ENCODE measurements at places on chromosomes 11 and 22. TPM values are rescaled to one million over a fixed set of nuclear protein-coding genes. Genes with fewer than 3 reads are reported as not detected.
A peak's percentile ranks its signal among the peaks of the same experiment; 100 is the strongest.

DNA sequence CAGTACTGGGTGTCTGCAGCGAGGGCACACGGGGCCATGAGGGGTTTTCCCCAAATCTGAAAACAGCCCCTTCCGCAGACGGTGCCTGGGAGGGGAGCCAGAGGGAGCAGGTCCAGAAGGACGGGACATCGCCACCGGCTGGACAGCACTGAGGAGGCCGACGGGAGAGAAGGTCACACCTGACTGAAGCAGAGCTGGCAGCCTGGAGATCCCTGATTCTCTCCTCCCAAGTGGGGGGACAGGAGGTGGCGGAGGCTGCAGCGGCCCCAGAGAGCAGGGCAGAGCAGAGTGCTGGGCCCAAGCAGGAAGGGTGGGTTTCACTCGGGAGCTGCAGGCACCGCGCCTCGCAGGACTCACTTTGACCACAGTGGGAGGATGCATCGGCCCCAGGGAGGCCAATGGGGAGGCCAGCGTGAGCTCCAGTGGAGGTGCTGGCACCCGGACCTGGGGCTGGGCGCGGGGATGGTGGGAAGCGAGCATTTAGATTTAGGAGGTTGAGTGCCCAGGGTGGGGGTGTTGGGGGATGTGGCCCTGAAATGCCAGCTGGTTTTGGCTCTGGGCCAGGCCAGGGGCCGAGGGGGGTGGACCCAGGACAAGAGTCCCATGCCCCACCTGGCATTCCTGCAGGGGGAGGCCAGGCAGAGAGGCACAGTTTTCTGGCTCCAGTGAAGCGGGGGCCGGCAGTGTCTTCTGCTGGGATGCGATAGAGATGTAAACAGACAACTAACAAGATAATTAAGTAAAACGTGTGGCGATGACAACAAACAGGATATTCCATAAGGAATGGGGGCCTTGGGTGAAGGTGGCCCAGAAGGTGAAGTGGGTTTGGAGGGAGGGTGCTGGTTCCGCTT lies 92.3 kb upstream of the FGF3 start:
- no peak overlapping the region for H3K4me3 ChIP-seq
- H3K4me1 ChIP-seq = peaks cover 9% of the 10 kb centered on the region
- no peak overlapping the region for H3K27ac ChIP-seq
- peak; percentile 19 for DNase-seq

- H3K27me3 ChIP-seq = no peaks in the 10 kb centered on the region
- no peak for DNase-seq
- H3K4me1 ChIP-seq = no peaks in the 10 kb centered on the region
- H3K4me3 ChIP-seq = no peak overlapping the region
- H3K36me3 ChIP-seq = peaks cover 54% of the 10 kb centered on the region
Observed at GRCh38 chr22:46661221-46661851, 41.1 kb downstream of the GRAMD4 start.

DNA sequence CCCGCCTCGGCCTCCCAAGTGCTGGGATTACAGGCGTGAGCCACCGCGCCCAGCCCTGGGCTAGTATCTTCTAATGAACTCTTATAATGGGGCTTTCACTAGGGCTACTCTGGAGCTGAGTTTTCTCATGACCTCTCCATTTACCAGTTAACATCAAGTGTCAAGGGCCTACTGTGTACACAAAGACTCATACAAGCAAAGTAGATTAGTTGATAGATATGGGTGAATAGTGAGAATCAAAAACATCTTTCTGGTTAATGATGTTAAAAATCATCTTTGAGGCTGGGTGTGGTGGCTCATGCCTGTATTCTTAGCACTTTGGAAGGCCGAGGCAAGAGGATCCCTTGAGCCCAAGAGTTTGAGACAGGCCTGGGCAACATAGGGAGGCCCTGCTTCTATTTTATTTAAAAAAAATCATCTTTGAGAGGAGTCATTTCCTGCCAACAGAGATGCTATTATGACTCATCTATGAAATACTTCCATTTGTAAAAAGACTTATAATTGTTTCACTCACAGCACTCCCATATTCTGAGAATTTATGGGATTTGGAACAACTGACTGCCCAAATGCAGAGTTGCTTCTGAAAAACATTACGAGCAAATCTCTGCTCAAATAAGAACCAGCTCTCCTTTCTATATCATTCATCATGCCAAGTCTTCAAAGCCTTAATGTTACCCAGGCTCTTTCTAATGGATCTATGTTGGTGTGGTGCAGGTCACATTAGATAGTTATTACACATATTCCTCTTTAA lies 57.0 kb downstream of the GDPD4 start:
- no peaks in the 10 kb centered on the region for H3K36me3 ChIP-seq
- DNase-seq = no peak
- H3K4me1 ChIP-seq = no peaks in the 10 kb centered on the region
- no peak overlapping the region for H3K27ac ChIP-seq

DNA sequence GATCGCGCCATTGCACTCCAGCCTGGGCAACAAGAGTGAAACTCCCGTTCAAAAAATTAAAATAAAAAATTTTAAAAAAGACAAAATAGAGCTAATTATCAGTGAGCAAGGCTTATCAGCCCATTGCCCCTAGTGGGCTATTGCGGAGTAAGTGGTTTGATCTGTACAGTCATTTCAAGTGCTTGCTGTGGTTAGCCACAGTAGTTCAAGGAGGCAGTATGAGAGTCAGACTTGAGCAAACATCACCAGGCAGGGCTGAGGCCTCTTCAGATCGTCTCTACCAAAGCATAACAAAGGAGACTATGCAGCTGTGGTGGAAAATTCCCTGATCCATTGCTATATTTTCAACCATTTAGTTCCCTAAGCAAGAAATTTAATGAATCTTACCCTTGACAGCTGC lies 4.3 kb upstream of the SBF2 start:
- no peaks in the 10 kb centered on the region for H3K36me3 ChIP-seq
- H3K27me3 ChIP-seq = peaks cover 32% of the 10 kb centered on the region
- H3K27ac ChIP-seq = no peak overlapping the region
- H3K4me1 ChIP-seq = peaks cover 63% of the 10 kb centered on the region
- no peak overlapping the region for H3K4me3 ChIP-seq

DNA sequence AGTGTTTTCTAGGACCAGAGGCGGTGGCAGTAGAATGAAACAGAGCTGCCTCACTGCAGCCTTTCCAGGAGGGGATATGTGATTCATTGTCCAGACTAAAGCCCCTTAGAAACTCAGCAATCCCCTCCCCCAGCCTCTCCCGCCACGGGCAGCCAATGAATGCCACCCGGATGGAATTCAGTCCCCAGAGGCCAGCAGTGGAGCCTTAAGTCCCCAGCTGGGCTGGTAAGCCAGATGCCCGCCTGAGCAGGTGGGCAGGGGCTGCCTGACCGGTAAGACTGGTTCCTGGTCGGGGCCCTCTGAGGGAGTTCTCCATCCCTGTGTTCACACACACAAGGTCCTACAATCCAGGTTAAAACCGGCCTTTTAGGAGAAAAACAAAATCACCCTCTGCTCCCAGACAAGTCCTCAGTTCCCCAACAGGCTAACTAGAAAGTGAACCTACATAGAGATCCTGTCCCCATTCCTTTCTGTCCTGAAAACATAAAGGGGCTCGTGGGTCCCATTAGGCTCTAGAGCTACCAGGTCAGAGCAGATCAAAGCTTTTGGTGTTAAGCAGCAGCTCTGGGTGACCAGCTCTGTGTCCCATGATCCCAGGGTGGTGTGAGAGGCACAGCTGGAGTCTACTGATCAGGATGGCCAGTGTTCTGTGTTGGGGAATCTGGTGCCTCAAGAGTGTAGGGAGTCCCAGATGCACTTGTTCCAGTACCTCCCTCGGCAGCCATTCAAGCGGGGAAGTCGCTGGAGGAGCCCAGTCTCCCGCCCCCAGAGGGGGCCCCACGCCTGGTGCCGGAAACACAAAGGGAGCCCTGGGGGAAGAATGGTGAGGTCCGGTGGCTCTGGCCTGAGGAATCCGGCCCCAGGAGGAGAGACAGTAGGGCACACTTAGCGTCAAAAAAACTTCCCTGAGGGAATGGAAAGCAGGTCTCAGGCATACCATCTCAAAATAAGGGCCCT lies 2.6 kb downstream of the PATZ1 start:
- H3K4me3 ChIP-seq = peak overlapping the region; percentile 73
- peaks cover 39% of the 10 kb centered on the region for H3K36me3 ChIP-seq
- peaks cover 65% of the 10 kb centered on the region for H3K4me1 ChIP-seq
- H3K27me3 ChIP-seq = no peaks in the 10 kb centered on the region

DNA sequence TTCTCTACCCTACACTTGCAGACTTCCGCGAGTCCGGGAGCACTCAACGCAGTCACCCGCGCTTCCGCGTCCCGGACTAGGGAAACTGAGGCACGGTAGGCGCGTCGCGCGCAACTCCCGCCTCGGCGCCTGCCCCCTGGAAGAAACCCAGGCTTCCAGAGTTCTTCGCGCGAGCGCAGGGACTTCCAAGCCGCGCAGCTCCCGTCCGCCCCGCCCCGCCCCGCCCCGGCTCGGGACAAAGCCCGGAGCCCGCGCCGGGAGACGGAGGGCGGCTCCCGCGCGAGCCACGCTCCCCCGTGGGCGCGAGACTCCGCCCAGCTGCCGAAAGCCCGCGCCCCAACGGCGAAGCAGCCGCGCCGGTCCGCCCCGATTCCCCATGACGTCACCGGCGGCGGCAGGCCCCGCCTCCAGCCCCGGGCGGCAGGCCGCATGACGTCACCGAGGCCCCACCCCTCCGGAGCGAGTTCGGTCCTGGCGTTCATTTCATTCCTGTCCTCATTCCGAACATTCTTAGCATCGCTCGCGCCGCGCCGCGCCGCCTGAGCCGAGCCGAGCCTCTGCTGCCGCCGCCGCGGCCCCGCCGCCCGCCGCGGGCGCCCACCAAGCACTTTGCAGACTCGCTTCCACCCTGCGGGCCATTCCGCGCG lies at the start of gene TEAD1:
TSS of gene TEAD1 (plus strand) at position 498 of the 647 bp plus-strand sequence.
- H3K4me3 ChIP-seq = peak within 1 kb of the TSS; percentile 56
- H3K27me3 ChIP-seq = no peaks in the 10 kb centered on the region
- peaks cover 8% of the 10 kb centered on the region for H3K4me1 ChIP-seq
- H3K27ac ChIP-seq = peak within 1 kb of the TSS; percentile 96
- DNase-seq = peak; percentile 97
- no peaks in the 10 kb centered on the region for H3K36me3 ChIP-seq

DNA sequence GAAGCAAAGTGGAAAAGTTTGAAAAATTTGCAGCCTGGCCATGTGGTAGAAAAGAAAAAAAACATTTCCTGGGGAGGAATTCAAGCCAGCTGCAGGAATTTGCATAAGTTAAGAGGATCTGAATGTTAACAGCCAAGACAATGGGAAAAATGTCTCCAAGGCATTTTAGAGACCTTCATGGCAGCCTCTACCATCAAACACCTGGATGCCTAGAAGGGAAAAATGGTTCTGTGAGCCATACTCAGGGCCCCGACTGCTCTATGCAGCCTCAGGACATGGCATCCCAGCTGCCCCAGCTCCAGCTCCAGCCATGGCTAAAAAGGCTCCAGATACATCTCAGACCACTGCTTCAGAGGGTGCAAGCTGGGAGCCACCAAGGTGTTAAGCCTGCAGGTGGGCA lies 149.1 kb upstream of the SOX6 start:
- no peaks in the 10 kb centered on the region for H3K4me1 ChIP-seq
- no peaks in the 10 kb centered on the region for H3K36me3 ChIP-seq
- no peaks in the 10 kb centered on the region for H3K27me3 ChIP-seq
- no peak overlapping the region for H3K27ac ChIP-seq
- DNase-seq = no peak
- no peak overlapping the region for H3K4me3 ChIP-seq

DNA sequence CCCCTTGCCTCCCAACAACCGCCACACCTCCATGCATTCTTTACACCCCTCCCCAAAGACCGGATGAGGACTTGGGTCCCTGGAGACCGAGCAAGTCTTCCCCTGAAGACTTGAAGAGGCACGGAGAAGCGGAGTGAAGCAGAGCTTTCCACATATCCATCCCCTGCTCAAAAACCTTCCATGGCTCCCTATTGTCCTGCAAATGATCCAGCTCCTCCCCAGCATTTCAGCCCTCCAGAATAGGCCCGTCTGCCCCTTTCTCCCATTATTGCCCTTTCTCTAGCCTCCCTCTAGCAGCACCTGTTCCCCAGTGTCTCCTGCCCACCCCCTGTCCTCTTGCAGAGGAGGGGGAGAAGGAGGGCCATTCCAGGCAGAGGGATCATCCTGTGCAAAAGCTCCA lies 59.8 kb downstream of the CYTH4 start:
- no peak overlapping the region for H3K4me3 ChIP-seq
- H3K27ac ChIP-seq = no peak overlapping the region
- no peaks in the 10 kb centered on the region for H3K36me3 ChIP-seq
- H3K4me1 ChIP-seq = peaks cover 6% of the 10 kb centered on the region

DNA sequence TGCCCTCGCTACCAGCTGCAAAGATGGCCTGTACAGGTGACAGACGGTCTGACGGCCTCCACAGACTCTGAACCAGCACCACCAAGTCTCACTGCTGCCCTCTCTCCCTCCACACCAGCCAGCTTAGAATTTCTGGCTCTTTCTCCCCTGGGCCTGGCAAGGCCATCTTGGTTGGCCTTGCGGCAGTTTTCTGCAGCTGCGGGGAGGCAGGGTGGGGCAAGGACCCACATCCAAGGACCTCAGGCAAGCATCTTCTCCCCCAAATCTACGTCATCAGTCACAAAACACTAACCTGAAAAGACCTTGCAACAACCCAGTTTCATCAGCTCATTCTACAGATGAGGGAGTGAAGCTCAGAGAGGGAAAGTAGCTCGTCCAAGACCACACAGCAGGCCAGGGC lies 11.7 kb upstream of the POLDIP3 start:
- H3K27ac ChIP-seq = no peak overlapping the region
- H3K36me3 ChIP-seq = peaks cover 94% of the 10 kb centered on the region
- no peak for DNase-seq
- H3K4me1 ChIP-seq = peaks cover 26% of the 10 kb centered on the region
- no peak overlapping the region for H3K4me3 ChIP-seq

GRCh38 chr22:22769434-22770279 lies 118.0 kb upstream of the IGLL5 start:
- H3K4me1 ChIP-seq = no peaks in the 10 kb centered on the region
- no peaks in the 10 kb centered on the region for H3K36me3 ChIP-seq
- H3K4me3 ChIP-seq = no peak overlapping the region
- H3K27me3 ChIP-seq = no peaks in the 10 kb centered on the region

DNA sequence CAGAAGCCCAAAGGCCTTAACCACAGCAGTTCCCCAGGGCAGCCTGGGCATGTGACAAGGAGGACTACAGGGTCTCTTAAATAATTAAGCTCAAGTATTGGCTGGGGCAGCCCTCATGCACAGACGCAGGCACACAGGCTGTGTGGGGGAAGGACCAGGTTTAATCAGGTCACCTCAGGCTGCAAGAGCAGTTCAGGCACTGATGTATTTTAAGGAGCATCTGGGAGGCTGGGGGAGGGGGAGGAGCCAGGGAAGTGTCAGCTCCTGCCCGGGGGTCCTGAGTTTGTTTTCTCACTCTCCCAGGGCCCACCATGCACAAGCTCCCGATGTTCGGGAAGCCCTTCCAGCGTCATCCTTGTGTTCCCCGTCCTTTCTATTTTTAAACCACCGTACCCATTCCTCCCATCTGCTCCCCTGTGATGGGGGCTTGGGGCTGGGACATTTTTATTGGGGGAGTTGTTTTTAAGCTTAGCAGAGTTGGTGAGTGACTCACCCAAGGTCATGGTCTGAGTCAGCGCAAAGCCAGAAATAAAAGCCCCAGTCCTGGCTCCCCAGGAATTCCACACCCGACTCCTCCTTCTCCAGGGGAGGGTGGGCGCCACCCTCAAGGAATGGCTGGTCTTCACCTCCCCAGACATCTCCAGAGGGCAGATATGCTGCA lies 2.4 kb downstream of the CSDC2 start:
- H3K27me3 ChIP-seq = peaks cover 41% of the 10 kb centered on the region
- DNase-seq = no peak
- H3K4me1 ChIP-seq = no peaks in the 10 kb centered on the region
- H3K27ac ChIP-seq = no peak overlapping the region
- no peak overlapping the region for H3K4me3 ChIP-seq

The BTBD18 gene
- polyA plus RNA-seq = 0.24 TPM

The APOL5 gene
- not detected for polyA plus RNA-seq

The ADM2 gene
- polyA plus RNA-seq = 0.86 TPM

The MYO7A gene
- polyA plus RNA-seq = 6.4 TPM

The KCNJ4 gene
- not detected for polyA plus RNA-seq

The CTSW gene
- polyA plus RNA-seq = 7.2 TPM

The MISFA gene
- 13.5 TPM for polyA plus RNA-seq

The NAALADL1 gene
- 12.6 TPM for polyA plus RNA-seq

Data from left lung (tissue), 14 donors.